ENCODE measurements at places on chromosomes 7 and 10.

DNA sequence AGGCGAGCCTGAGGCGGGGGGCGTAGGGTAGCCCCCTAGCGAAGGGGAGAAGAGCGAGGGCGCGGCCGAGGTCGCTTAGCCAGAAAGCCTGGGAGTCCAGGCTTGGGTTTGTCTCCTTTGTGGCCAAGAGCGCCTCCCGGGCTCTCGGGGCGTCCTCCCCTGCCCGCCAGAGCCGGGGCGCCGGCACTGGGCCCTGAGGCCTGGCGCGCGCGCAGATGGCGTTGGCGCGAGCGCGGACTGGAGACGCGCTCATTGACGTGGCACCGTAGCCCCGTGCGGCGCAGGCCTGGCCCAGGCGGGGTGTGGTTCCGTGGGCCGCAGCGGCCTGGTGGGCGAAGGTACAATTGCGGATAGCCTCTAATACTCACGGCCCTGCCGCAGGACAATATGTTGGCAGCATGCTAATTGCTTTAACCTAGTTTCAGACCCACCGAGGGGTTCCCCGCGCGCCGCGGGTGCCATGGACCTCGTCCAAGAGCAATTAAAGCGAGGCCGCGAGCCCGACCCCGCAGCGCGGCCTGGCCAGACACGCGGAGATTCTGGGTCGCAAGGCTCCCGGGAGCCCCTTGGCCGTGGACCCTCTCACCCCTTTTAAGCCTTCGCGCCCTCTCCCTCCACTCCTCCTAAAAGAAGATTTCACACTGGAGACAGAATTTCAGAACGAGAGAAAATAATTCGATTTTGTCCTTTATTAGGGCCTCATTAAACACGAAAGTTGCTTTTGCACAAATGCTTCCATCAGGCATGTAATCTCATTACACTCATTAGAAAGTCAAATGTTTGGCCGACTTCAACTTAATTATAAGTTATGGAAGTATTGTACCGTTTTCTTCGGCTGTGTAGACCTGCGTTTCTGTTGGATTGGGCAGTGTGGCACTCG, 3.1 kb downstream of the PTF1A start:
- DNase-seq: no peak

DNA sequence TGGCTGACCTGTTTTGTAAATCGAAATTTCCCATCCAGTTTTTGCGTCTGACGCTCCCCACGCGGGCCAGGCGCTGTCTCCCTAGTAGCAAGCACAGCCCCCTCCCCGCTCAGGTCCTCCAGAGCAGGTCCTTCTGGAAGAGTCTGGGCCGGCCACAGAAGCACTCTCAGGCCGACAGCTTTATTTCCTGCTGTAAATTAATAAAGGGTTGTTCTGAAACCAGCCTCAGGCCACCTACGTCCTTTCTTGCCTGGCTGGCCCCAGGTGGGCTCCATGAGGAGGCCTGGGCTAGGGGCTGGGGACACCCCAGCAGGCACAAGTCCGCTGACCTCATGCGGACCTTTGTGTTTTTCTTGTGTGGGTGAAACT, 35.2 kb downstream of the CAMK2B start:
- DNase-seq: no peak

DNA sequence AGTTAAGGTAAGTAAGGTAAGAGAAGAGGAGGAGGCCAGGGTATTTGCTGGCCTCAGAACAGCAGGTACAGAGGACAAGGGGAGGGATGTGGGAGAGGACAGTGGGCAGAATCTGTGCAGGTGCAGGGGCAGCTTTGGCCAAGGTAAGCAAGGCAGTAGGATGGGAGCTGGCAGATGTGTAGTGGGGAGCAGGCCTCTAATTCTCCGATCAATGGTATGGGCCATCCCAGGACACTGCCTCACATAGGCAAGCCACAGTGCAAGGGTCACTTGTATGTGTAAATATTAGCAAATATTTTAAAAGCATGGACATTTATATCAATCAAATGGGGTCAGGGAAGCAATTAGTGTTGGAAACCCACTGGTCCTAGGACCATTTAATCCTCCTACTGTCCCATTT, 373.5 kb downstream of the GRID1 start:
- no peak for DNase-seq

DNA sequence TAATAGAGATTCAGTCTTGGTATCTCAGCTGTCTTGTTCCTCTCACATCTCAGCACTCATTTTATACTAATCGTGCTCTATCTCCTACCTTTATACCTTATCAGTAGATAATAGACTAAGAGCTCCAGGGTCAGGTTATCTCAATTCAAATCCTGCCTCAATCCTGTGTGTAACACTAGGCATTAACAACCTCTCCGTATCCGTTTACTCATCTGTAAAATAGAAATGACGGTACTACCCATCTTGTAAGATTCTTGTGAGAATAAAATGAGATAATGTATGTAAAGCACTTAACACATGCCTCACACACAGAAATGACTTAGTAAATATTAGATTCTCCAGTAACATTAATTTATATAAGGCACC, 622 bp upstream of the P4HA1 start:
- DNase-seq: no peak

- DNase-seq: no peak
Measured at GRCh38 chr10:27944005-27944404, 54.9 kb downstream of the ODAD2 start.

DNA sequence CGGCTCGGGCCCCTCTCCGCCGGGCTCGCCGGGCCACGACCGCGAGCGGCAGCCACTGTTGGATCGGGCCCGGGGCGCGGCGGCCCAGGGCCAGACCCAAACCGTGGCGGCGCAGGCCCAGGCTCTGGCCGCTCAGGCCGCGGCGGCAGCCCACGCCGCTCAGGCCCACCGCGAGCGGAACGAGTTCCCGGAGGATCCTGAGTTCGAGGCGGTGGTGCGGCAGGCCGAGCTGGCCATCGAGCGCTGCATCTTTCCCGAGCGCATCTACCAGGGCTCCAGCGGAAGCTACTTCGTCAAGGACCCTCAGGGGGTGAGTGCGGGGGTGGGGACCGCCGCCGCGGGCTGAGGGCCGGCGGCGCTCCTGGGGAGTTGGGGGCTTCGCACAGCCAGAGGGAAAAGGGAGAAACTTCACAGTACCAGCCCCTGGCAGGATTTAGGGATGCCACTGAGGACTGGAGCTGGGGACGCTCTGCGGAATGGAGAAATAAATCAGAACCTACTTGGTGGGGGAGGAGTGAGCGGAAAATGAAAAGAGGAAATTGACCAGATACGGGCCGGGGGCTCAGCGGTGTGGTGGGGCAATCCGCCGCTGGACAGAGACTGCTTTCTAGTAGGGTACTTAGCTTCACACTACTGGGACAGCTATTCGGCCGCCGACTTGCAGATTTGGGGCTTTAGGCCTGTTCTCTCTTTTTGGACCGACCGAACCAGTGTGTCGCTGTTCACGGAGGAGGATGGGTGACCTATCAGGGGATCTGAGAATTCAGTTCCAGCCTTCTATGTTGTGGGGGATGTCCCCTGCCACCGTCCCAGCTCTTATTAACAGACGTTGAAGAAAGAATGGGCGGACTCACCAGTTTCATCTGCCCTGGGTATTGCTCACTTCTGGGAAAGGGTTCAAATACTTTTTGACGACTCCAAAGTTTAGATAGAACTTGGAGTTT, 669 bp downstream of the PI4K2A start:
- DNase-seq: no peak

GRCh38 chr7:22833957-22834356, 11.3 kb upstream of the TOMM7 start:
- DNase-seq: no peak

DNA sequence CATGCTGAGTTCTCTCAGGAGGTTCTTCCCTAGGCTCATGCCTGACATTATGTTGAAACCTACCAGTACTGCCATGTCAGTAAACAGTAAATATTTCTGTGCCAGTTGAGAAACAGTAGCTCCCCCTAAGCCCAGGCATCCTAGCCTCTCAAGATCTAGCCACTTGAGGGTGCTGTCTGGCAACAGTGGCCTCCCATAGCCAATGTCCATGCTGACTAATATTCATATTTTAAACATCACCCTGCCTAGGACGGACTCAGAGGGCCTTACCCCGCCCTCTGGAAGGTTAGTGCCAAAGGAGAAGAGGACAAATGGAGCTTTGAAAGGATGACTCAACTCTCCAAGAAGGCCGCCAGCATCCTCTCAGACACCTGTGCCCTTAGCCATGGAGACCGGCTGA, 7.7 kb downstream of the ACSM6 start:
- DNase-seq: no peak

DNA sequence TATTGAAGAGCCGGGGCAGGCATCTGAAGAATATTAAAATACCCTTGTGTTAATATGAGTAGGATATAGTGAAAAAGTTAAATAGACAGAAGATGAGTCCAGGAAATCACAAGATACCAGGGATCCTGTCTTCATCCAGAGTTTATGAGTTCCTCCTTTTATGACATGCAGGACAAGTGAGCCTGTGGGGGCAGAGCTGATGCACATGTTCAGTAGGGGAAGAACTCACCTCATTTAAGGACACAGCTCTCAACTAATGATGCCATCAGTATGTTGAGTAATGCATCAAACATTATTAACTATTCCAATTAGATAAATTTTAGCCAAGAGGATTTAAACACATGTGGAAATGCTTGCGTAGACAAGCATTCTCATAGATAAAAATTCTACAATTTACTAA, 435.8 kb upstream of the AKR1E2 start:
- DNase-seq: no peak

DNA sequence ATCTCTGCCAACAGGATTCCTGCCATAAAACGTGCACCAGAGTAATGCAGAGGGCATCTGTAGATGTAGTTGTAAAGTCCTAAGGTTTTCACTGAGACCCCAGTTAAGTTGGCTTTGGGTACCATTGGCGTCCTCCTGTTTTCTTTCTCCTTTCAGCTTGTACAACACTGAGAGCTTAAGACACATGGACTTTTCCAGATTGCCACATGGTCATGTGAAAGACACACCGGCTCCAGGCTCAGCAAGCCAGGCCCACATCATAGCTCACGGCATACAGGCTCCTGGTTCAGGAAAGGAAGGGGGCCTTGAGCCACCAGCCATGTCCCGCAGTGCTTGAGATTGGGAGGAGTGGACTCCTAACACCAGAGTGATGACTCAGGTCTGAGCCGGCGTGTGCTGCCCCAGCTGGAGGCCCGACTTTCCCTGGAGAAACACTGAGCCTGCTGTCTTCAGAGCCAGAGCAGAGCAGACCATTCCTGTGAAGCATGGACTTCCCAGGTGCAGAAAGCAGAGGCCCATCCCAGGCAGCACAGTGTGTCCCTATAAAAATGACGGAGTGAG, 252.7 kb downstream of the PRPF18 start:
- DNase-seq: peak; percentile 4

- no peak for DNase-seq
Measured at GRCh38 chr7:114789871-114790311, 132.0 kb upstream of the MDFIC start.

DNA sequence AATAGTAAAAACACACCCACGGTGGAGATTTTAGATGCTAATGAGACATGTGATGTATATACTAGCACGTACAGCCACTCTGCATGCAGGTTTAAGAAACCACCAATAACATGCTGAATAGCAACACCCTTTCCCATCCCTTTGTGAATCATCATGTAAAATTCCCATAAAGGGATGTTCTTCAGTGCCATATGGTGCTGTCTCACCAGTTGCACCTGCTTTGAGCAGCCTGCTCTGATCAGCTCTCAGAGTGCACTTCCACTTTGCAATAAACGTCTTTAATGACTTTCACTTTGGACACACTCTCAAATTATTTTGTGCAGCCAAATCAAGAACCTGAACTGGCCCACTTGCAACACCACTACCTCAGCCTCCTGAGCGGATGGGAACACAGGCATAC, 615.0 kb downstream of the ANKRD7 start:
- DNase-seq: no peak

- DNase-seq: no peak
Measured at GRCh38 chr7:157430721-157431120, 93.9 kb downstream of the DNAJB6 start.

GRCh38 chr7:88167223-88167622, 52.6 kb downstream of the SRI start:
- no peak for DNase-seq

GRCh38 chr7:23220690-23221305, 25.8 kb upstream of the GPNMB start:
- DNase-seq: no peak

DNA sequence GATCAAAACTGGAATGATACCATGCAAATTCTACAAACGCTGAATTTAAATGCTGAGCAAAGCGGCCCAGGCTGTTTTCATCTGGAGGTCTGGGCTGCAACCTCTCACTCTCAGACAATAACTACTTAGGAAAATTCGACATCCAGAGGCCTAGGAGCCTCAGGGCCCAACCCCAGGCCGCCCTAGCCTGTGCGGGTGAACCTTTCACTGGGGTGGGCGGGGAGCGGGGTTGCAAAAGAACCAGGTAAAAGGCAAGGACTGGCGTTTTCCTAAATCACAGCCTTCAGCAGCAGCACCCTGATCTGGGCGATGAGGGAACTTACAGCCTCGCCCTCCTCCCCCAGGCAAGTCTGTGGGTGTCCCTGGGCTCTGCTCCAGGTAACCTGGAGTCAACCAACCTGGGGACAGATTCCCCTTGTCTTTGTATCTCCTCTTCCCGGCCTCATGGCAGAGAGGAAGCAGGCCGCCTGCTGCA, 33.4 kb downstream of the CALML5 start:
- DNase-seq: no peak

- no peak for DNase-seq
Measured at GRCh38 chr10:74683067-74683466, 143.3 kb upstream of the KAT6B start.

GRCh38 chr7:326809-327232, 36.9 kb downstream of the FOXL3 start:
- DNase-seq: no peak

- no peak for DNase-seq
Measured at GRCh38 chr7:152489044-152489443, 53.2 kb upstream of the KMT2C start.

- no peak for DNase-seq
Measured at GRCh38 chr10:127959428-127959827, 52.5 kb downstream of the PTPRE start.

GRCh38 chr7:36115448-36116321, 37.4 kb upstream of the EEPD1 start:
- peak; percentile 80 for DNase-seq

DNA sequence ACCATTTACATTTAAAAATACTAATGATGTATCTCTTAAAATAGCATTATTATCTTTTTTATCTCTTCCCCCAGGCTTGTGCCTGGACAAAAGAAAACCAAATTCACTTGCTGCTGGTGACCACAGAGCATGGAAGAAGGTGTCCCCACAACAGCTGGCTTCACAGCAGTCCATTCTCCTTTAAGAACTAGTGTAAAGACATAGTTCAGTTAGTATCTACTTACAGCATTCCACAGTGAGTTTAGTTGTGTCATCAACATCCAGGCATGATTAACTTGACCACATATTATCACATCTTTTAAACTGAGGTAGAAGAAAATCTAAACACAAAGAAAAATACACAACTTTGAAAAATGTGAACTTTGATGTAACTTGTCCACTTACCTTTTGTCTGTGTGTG, 55.0 kb downstream of the LRRC17 start:
- no peak for DNase-seq

DNA sequence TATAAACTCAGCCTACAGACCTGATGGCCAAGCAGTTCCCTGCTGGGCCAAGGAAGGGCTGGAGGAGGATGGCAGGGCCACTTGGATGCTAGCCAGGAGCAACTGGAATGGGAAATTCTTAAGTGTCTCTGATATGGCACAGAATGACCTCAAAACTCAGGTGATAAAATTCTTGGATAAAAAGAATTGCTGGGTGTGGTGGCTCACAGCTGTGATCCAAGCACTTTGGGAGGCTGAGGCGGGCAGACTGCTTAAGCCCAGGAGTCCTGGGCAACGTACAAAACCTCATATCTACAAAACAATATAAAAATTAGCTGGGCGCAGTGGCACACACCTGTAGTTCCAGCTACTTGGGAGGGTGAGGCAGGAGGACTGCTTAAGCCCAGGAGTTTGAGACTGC, 14.0 kb upstream of the PKD1L1 start:
- DNase-seq: no peak

- DNase-seq: no peak
Measured at GRCh38 chr10:2972216-2972615, 95.1 kb upstream of the PFKP start.
